ENCODE measurements at places on chromosomes 16 and 17.

DNA sequence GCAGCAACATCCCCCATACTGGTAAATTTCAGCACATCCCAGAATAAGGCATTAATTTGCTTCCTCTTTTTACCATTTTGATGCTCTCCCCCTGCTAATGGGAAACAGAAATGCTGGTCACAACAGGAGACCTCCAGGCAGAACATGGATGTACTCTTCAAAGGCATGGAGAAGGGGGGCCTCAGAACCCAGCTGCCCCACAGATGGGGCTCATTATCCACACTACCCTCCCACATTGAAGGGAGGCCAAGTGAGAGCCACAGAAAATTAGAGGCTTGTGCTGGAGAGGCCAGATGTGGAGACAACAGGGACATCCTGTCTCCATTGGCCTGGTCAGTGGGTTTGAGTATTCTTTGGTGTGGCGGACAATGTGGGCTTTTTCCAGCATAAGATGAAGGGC, 150.1 kb upstream of the CDH11 start:
- no peak for DNase-seq

GRCh38 chr17:3904501-3904900, 11.6 kb upstream of the CAMKK1 start:
- DNase-seq: no peak

DNA sequence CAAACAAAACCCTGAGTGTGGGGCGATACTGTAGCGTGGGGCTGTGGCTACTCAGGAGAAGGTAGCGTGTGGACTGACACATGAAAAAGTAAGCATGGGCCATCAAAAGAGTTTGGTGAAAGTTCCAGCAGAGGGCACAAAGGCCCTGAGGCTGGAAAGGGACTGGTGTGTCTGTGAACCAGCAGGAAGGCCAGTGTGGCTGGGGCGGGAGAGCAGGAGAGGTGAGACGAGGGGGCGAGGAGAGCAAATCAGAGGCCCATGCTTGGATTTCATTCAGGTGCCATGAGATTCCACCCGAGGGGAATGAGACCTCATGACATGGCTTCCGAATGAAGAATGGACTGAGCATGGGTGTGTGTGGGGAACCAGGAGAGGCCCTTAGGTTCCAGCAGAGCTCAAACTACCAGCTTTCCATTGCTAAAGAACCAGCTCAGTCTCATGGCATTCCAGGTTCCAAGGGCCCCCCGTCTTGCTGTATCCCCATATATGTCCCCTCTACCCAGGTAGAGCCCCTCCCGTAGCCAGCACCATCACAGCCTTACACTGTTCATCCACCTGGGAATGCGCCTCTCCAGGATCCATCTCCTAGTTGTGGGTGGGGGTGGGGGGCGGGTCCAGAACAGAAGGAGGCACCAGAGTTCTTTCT, 31.1 kb downstream of the TRPV2 start:
- DNase-seq: no peak

DNA sequence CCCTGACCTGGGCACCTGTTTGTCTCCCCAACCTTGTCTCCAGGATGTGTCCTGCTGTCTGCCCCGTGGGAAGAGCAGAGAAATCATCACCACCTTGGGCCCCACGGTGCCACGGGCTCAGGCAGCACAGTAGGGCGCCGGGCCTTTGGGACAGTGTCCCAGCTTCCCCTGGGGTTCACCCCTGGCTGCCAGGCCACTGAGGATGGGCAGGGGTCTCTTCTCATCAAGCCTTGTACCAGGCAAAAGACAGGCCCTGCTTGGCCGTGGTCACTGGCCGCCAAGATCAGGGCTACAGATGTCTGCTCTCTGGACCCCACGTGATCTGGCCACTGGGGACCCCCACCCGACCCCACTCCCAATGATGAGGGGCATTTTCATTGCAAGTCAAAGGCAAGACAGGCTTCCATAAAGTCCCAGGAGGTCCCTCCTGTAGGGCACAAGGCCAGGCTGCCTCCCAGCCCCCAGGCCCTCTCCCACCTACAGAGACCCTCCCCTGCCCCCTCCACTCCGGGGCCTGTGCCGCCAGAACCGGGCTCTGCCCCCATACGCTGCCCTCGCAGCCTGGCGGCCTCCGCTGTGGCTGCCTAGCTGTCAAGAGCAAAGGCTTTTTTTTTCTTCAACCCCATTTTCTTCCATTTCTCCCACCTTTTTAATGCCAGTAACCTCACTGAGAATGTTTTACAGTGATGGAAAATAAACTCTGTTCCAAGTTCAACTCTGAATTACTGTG, 14.5 kb downstream of the DNAAF8 start:
- no peak for DNase-seq

DNA sequence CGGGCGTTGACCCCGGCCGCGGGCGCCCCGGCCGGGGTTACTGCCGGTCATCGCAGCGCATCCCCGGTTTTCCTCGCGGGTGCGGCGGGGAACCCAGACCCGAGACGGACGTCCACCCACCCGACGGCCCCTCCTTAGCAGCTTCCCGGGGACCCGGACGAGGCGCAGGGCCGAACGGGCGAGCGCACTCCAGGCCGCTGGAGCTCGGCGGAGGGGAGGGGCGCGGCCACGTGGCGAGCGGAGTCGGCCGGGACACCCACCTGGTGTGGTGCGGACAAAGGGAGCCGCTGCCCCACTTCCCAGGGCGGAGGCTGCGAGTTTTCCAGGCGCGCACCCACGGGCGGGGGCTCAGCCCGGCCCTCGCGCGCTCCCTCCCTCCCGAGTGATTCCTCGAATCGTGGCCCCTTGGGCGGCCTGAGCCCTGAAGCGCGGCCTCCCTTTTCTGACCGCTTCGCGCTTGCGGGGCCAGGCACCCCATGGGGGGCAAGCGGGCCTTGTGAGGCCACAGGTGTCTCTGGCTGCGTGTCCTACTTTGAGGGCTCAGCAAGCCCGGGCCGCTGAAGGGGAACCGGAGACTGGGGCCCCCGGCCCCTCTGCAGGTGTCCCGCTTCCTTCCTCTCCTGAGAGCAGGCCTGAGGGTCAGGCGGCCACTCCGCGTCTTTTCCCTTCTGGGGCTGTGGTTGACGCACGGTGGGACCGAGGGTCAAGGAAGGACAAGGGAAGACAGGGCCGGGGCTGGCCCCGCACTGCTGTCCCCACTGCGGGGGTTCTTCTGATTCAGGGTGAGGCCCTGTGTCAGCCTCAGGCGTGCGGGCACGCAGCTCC, 1.1 kb upstream of the FASN start:
- DNase-seq: no peak

- no peak for DNase-seq
These were observed 82.3 kb downstream of the ADCY9 start for GRCh38 chr16:4033951-4034350.

- no peak for DNase-seq
These were observed 42.7 kb downstream of the TIMM22 start for GRCh38 chr17:1039511-1040215.

All from esophagus squamous epithelium (tissue), 5 donors.